ENCODE measurements at places on chromosomes 13 and 19.

- no peak for DNase-seq
Observed at GRCh38 chr13:108322206-108322824, 52.8 kb downstream of the TNFSF13B start.

DNA sequence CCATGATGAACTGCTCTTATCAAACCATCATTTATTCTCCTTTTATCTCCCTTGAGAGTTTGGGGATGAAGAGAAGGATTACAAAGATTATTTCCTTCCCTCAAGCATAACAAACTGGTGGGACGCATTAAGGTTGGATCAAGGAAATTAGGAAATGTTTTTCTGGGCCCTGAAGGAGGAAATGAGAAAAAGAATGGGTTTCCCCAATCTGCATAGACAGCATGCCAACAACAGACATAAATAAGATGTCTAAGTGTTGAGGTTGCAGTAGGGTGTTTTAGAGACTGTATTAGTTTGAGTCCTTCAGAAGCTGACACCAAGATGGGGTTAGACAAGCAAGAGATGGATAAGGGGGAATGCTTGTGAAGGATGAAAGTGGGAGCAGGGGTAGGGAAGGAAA is 7.3 kb downstream of the EPSTI1 start:
- no peak for DNase-seq

DNA sequence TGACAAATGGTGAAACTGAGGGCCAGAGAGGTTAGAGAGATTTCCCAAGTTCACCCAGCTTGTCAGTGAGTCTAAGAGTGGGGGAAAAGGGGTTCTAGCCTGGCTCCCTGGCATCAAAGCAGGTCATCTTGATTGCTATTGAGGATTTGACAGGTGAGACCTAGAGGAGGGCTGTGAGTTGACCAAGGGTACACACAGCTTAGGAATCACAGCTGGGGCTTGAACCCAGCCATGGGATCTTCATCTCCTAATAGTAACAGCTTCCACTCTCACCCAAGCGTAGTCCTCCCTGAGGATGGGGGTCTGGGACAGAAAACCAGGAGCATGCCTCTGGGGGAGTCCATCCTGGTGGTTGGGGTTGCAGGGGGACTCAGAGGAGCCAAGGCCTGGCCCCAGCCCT is 6.8 kb downstream of the CYP4F8 start:
- DNase-seq = no peak

DNA sequence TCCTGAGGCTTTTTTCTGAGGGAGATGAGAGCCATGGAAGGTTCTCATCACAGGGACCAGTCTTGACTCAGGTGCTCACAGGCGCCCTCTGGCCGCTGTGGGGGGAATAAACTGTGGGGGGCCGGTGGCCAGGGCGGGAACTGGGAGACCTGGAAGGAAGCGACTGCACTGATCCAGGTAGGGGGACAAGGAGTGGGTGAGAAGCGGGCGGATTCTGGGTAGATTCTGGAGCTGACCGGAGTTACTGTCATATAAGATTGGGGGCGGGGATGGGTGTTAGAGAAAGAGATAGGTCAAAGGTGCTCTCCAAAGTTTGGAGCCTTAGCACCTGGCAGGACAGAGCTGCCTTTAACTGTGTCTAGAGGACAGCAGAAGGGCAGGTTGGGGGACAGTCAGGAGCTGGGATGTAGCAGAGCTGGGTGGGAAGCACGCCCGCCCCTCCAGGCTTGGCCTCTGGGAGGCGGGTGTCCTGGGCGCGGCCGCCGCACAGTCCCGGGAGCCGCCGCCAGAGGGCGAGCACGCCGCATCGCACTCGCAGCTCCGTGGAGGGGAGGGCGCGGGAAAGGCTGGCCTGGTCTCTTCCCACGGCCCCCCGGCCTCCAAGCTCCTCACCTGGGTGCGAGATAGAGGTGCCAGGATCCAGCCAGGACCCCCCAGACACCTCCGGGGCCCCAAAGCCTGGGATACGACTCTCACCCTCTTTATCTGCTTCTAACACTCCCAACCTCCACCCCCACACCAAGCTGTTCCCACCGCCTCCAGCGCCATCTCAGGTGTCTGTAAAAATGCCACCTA is 4.2 kb upstream of the DAND5 start:
- peak; percentile 89 for DNase-seq

GRCh38 chr19:54572696-54573311 is 786 bp upstream of the LILRA2 start:
- no peak for DNase-seq

DNA sequence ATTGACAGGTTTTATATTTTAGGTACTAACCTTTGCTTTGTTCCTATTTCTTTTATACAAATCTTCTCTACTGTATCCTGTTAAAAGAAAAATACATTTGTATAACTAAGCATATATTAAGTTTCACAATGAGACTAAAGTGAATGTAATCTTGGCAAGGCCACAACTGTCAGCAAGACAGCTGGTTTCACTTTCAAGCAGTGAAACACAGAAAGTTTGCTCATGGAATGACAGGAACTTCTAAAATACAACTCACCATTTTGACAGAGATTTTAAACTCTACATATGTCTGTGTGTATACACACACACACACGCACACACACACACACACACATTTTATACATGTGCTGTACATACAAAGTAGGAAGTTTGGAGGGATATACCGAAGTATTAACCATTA is 53.3 kb downstream of the PARP4 start:
- no peak for DNase-seq

DNA sequence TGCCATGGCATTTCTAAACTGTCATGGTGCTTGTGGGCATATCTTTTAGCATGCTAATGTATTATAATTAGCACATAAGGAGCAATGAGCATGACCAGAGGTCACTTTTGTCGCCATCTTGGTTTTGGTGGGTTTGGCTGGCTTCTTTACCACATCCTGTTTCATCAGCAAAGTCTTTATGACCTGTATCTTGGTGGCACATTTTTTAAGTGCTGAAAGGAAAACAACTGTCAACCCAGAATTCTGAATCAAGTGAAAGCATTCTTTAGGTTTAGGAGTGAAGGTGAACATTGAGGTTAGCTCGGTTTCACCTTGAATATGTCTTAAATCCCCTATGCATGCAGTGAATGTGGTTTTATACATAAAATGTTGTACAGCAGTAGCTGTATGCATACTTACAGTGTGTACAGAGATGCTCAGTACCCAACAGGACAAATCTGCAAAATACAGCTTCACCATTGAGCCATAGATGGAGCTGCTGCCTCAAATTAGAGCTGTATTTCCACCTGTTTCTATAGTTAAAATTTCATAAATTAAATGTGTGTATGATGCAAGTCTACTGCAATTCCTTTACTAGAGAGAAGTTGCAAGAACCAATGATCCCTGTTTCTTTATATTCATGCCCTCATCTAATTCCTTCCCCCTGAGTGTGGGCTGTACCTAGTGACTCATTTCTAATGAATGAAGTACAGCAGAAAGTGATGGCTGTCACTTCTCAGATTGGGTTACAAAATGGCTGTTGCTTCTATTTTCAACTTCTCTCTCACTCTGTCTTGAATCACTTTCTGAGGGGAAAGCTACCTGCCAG is 25.2 kb upstream of the IGSF23 start:
- no peak for DNase-seq

- DNase-seq = no peak
Observed at GRCh38 chr19:15445227-15445605, 4.5 kb downstream of the WIZ start.

GRCh38 chr13:78540058-78540457 is 63.3 kb downstream of the POU4F1 start:
- no peak for DNase-seq

DNA sequence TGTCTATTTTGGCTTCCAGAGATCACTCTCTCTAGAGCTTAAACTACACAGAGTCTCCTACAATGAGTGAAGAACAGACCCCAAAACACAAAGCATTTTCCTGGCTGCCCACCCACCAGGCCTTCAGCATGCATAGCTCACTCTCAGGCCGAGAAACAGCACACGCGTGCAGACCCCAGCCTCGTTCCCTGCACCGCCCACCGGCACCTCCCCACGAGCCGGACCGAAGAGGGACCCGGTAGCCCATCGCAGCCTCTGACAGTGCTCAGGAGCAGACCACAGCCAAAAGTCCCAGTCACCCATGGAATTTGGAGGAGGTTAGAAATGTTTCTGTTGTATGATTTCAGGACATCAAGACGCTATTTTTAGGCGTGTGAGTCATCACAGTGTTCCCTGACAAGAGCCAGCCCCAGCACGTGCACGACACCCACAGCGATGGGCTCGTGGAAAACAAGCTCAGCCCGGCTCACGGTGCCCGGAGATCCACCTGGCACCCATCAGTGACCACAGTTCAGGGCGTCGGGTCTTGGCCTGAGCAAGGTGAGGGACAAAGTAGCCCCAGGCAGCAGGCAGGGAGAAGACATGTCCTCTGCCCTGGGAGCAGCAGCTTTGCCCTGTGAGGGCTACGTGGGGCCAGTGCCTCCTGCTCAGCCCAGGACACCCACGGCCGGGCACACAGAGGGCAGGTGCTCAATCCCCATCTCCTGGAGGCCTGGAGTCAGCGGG is 50.1 kb upstream of the SPACA7 start:
- peak; percentile 20 for DNase-seq

DNA sequence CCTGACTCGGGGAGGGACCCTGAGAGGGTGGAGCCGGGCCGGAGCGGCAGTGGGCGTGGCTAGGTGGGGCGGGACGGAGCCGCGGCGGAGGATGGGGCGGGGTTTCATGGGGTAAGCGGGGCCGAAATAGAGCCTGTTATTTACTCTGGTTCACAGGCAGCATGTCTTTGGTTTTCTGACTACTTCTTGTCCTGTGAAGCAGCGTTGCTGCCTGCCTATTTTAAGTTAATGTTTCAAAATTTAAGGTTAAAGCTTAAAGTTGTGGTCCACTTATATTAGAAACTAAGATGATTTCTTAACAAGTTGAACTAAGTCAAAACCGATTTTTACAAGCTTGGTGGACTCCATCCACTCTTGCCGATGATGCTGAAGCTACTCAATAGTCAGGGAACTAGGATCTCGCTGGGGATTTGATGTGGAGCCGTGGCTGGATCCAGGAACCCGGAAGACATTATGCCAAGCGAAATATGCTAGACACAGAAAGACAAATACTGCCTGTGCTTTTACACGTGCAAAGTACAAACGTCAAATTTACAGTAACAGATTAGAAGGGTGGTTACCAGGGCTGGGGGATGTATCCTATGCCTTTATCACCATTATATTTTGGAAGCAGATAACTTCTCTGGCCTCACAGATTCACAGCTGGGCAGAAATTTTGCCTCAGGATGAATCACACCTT is 433 bp upstream of the ZNF616 start:
- DNase-seq = no peak

DNA sequence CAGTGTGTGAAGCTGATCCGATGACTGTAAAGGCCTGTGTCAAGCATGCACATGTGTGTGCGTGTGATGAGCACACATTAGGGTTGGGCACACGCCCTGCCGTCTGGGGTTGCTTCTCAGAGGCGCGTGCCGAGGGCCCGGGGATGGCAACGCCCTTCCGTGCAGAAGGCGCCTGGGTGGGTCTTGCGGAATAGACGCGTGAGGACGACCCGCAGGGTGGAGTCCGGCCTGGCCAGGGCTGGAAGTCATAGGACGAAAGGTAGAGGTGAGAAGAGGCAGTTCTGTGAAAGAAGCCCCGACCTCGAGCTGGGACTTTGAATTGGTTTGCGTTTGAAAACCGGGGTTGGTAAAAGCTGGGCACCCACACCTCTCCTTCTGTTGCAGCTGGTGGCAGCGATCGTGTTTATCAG is 35.7 kb downstream of the TMEM255B start:
- DNase-seq = no peak

DNA sequence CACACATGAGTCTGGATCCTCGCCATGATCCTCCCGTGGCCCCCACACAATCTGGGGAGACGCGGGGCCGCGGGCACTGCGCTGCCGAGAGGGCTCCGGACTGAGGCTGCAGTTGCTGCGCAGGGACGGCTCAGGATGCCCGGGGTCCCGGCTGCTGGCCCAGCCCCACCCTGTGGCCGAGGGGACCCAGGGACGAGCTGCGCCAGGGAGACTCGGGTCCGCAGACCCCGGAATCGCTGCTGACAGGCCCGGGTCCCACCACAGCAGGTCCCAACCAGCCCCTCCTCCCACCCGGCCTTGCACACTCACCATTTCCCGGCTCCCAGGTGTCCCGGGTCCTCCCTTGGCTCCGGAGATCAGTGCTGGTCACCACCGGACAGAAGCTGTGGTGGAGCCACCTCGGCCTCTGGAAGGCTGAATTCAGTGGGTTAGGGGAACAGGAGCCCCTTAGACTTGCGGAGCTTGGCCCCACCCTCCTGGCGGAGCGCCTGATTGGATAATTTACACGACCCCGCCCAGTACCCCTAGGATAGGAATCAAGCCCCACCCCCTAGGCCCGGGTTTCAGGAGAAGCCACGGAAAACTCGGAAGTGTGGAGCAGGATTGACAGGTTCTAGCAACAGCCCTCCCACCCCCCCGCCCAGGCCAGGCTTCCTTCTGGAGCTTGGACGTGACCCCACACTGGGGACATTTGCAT is 57.4 kb downstream of the ZNF44 start:
- DNase-seq = no peak

GRCh38 chr19:28846094-28846812 is 366.7 kb downstream of the UQCRFS1 start:
- DNase-seq = no peak

- DNase-seq = no peak
Observed at GRCh38 chr13:20177049-20177831, 15.5 kb downstream of the GJB2 start.

DNA sequence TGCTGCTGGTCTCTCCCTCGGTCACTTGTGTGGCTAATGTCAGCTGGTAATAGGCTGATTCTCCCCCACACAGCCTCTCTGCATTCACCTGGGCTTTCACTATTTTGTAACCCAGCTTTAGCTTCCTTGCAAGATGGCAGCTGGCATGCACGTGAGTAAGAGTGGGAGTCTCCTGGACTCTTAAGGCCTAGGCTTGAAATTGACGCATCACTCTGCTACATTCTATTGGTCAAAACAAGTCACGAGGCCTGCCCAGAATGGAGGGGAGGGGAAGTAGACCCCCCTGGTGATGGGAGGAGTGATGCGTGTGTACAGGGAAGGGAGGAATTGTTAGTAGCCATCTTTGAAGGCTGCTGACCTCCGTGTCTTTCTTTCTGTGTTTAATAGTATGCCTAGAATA is 24.9 kb upstream of the PNMA8B start:
- no peak for DNase-seq

- DNase-seq = no peak
Observed at GRCh38 chr13:20610006-20610405, 43.0 kb downstream of the IFT88 start.

DNA sequence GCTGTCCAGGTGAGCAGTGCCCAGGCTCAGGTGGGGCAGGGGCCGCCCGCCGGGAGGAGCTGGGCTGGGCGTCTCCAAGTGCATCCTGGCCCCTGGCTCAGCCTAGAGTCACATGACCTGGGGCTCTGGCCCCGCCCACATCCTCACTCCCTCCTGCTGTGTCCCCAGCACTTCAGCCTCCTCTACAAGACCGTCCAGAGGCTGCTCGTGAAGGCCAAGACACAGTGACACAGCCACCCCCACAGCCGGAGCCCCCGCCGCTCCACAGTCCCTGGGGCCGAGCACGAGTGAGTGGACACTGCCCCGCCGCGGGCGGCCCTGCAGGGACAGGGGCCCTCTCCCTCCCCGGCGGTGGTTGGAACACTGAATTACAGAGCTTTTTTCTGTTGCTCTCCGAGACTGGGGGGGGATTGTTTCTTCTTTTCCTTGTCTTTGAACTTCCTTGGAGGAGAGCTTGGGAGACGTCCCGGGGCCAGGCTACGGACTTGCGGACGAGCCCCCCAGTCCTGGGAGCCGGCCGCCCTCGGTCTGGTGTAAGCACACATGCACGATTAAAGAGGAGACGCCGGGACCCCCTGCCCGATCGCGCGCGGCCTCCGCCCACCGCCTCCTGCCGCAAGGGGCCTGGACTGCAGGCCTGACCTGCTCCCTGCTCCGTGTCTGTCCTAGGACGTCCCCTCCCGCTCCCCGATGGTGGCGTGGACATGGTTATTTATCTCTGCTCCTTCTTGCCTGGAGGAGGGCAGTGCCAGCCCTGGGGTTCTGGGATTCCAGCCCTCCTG is 16.8 kb upstream of the CELF5 start:
- DNase-seq = no peak
